ENCODE measurements at places on chromosomes 4 and X.

DNA sequence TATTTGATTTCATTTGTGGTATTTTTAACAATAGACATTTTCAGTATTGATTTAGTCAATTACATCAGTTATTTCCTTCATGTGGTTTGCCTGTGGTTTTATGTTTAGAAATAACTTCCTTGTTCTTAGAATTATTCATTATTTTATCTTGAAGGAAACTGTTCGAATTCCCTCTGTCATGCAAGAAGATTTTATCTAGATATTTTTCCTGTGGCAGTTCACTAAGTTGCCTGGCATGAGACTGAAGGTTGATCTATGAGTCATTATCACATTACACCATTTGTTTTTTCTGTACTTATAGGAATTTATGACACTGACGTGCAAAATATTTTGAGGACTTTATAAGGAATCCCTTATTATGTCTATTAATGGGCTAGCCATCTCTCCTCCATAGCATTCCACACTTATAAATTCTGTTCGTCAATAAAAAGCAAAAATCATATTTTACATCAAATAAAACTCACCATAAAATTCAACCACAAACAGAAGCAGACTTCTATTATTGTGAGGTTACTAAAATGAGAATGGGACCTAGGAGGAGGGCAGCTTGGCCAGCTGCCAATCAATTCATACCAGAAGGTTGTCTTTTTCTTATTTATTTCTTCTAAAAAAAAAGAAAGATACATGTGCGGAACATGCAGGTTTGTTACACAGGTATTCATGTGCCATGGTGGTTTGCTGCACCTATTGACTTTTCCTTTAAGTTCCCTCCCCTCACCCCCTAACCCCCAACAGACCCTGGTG, 179.0 kb downstream of the KCNIP4 start:
- DNase-seq = no peak

GRCh38 chrX:129097668-129098067, 425.6 kb downstream of the SMARCA1 start:
- DNase-seq = no peak

DNA sequence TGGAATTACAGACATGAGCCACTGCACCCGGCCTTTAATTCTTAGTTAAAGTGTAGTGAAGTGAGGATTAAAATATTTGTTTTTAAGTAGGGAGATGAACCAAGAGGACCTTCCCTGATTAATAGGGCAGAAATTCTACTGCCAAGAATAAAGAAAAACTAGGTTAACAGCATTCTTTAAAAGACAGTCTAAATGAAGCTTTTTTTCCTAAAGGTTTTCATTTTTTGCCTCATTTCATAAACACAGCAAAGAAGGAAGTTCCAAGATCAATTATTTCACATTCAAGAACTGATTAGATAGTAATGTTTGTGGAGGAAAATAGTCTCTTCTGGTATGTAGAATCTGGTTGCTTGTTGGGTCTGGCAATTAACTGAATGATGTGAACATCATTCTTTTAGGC, 112.1 kb upstream of the ARSJ start:
- DNase-seq = no peak

- no peak for DNase-seq
These were observed 115.5 kb downstream of the SOX3 start for GRCh38 chrX:140389331-140389730.

GRCh38 chrX:19790829-19791228, 96.6 kb downstream of the SH3KBP1 start:
- no peak for DNase-seq

- no peak for DNase-seq
These were observed 12.2 kb upstream of the GPRIN3 start for GRCh38 chr4:89319756-89320155.
